ENCODE measurements at places on chromosomes 2 and 18.

- no peak for DNase-seq
Observed at GRCh38 chr2:133508546-133509165, 59.6 kb downstream of the NCKAP5 start.

GRCh38 chr18:49967171-49967570 is 153.8 kb upstream of the ACAA2 start:
- no peak for DNase-seq

DNA sequence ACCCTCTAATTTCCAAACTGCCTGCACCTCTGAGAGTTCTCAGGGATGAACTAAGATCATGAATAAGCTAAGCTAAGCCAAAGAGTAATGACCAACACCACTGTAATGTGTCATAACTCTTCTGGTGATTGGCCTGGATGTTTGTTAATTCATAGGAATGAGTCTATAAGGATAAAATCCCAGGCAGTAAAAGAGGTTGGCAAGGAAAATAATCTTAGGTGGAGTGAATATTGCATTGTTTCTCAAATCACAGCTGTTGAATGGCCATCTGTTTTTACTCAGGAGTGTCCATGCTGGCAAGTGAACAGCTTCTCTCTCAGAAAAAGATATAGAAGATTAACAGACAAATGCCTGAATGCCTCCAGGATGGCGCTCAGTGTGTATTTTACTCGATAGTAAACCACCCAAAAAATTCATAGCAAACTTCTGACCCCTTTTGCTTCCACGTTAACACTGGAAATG is 60.8 kb upstream of the GLS start:
- no peak for DNase-seq

- DNase-seq: no peak
Observed at GRCh38 chr18:23284629-23285028, 149.3 kb downstream of the CABLES1 start.

- DNase-seq: no peak
Observed at GRCh38 chr2:139916822-139917221, 1136.6 kb upstream of the NXPH2 start.

DNA sequence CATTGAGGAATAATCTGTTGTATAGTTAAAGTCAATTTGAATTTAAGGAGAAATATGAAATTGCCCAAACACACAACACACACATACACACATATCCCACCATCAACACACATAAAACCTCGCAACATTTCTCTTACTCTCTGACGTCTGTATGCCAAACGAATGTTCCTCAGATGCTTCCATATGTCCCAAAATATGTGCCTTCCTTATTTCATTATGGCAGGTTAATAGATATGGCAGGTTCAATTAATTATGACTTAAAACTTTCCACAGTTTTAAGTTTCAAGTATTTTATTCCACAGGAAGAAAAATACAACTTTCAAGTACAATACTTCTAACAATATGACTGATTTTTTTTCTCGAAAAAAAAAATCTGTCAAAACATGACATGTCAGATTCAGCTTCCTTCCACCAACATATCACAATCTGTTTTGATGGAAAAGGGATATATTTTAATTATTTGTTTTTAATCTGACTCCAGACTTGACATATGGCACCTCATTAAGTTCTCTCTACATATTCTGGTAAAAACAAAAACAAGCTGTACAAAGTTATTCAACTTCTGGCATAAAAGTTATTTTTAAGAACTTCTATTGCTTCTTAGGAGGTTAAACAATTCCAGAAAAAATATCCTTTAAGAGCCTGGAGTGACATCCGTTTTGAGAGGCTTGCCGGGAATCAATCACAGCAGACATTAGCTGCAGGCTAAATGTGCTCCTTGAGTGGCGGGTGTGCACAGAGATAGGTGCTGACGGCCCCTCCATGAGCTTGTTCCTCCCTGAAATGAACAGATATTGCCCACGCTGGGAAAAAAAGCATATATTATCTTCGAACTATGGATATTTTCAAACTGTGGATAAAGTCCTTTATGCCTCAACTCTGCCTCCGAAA is 812.7 kb downstream of the DCDC2C start:
- no peak for DNase-seq

Measured in GOT3 (cell line).